ENCODE measurements at places on chromosomes 12 and 14. TPM values are rescaled to one million over a fixed set of nuclear protein-coding genes. Genes with fewer than 3 reads are reported as not detected.
A peak's percentile ranks its signal among the peaks of the same experiment; 100 is the strongest.

The MYBPC1 gene
- total RNA-seq = not detected

DNA sequence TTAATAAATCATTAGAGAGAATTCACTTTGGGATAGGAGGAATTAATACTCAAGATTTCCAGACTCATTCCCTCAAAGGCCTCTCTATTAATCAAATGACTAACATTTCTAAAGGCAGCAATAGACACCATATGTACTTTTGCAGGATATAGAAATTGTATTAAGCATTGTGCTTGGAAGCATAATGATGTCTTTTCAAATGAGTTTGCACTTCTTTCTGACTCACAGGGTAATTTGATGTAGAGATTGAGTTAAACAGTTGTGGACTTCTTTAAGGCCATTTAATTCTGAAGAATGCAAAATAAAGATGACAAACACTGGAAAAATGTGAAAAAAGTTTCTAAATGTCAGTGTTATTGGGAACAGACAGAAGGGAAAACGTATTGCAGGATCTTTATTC lies 63.4 kb upstream of the CSRP2 start:
- no peak for DNase-seq

DNA sequence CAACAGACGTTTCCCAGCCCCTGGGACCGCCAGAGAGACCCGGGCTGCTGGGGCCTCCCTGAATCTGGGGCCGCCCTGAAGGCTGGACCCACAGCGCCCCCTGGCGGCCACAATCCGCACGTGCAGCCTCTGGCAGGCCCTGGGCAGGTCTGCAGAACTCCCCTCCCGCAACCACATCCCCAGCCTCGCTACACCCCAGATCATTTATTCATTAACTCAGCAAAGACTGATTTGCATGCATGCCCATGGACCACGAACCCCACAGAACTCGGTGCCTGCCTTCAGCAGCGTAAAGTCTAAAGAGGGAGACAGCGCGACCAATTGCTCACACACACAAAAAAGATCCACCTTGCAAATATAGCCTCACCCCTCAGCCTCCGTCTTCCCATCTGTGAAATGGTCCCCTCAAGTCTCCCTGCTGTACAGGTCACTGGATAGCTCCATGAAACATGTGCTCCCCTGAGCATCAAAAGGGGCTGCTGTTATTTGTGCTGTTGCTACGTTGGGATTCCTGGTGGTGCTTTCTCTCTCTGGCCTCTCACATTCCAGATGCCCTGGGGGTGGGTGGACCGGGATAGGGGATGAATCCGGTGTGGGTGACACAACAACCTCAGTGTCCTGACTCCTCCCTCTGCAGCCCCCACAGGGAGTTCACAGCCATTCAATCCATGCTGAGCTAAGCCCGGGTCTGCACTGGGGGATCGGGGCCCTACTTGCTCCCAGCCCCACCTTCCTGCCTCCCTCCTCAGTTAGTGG lies 96.4 kb downstream of the SCARB1 start:
- DNase-seq = peak; percentile 86

The GARIN6 gene
- total RNA-seq = not detected

- no peak for DNase-seq
Measured at GRCh38 chr12:10130042-10130441, at the start of gene CLEC7A. Gene CLEC7A, minus strand, starts transcription at chr12:10130199. Its CDS starts 117 bp downstream, at chr12:10130082.

DNA sequence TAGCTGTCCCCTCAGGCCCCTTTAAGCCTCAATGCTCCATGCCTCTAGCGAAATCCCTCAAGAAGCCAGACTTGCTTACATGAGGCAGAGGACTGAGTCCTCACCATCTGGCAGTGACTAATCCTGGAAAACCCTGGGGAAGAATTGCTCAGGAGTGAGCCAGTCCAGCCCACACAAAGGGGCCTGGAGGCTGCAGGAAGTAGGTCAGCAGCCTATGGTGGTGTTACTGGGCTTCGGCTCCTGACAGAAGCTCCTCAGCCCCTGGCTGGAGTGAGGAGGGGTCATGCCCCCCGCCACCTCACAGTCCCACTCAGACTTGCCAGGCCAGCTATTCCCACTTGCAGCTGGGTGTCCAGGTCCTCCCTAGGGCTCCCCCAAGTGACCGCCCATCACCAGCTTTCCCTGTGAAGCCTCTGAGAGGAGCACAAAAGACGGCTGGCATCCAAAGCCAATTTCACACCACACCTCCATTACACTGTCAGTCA lies 250.5 kb downstream of the DPF3 start:
- DNase-seq = no peak

DNA sequence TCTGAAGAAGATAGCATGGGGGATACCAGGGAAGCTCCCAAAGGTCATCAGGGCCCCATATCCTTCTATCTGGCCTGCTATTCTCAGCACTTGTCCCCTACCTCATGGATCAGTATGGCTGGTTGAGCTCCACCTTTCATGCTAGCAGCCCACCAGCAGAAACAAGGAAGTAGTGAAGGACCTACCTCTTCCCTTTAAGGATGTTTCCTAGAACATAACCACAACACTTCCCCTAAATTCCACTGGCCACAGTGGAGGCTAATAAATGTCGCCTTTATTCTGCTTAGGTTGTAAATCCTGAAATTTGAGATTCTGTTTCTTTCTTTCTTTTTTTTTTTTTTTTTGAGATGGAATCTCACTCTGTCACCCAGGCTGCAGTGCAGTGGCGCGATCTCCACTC lies 128.6 kb upstream of the PARP11 start:
- no peak for DNase-seq

- DNase-seq = no peak
Measured at GRCh38 chr14:58639198-58639565, 1.4 kb downstream of the DACT1 start.

The KCNC2 gene
- total RNA-seq = not detected

The SMCO3 gene
- 1.3 TPM for total RNA-seq

- DNase-seq = no peak
Measured at GRCh38 chr14:29709490-29709889, 218.2 kb downstream of the PRKD1 start.

The RPL10L gene
- total RNA-seq = not detected

DNA sequence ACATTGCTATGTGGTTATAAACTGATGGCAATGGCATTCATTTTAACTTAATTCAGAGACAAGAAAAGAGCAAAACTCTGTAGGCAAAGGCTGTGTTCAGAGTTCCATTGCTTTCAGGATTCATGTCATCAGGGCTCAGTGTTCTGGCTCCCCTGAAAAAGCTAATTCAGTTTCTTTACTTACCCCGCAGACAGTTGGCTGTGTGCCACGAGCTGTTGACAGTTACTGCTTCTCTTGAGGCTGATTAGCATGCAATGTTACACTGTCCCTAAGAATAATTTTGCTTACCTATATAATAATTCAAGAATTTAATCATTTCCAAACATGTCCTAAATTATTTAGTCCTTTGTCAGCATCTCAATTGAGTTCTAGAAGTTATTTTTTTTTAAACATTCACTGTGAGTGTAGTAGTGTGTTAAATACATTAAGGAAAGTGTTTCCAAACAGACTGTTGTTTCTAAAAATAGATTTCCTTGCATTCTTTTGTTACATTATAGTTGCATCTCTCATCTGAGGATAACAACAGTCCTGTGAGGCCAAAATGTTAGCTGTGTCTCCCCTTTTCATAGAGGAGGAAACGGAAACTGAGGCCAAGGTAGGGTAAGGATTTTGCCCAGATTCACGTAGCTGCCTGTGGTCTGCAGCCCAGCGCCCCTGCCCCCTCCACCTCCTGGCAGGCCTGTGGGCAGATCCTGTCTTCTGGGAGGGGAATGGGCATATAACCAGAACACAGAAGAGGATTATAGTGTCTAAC lies 98.6 kb downstream of the PELI2 start:
- peak; percentile 84 for DNase-seq

The CBLN3 gene
- total RNA-seq = 4.9 TPM

DNA sequence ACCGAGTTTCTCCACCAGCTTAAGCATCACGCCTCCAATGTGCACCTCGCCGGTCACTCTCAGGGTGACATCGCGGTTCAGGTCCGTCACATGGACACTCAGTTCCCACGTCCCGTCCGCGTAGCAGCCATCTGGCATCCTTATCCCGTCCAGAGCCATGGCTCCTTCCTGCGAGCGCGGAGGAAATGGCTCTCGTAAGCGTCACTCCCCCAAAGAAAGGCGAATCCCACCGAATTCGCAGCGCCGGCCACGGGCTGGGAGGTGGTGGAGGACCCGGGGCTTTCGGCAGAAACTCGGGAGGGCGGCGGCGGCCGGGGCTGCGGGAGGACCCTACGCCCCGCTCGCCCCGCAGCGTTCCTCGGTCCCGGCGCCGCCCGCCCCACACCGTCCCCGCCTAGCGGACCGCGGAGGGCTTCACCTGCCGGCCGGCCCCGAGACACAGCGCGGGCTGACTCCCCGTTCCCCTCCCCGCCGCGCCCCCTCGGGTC lies 396 bp downstream of the FERMT2 start:
- DNase-seq = peak; percentile 77

The GUCY2C gene
- not detected for total RNA-seq

GRCh38 chr14:80354860-80355581 lies 143.7 kb upstream of the DIO2 start:
- DNase-seq = no peak

DNA sequence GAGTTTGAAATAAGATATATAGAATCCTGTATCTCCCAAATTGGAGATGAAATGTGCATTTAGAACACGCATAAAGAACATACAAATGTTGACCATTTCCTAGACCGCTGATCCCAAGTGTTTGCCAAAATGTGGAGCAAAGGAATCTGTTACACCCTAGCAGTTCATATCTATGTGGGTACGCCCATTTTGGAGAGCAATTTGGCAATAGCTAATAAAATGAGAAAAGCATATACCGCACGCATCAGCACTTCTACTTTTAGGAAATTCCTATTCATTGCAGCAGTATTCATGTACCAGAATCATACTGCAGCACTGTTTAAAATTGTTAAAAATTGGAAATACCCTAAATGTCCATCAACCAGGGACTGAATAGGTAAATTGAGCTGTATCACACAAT lies 937.8 kb downstream of the BCL11B start:
- DNase-seq = no peak

The ARMH4 gene
- total RNA-seq = 14.2 TPM

The IFNG-AS1 gene
- 0.31 TPM for total RNA-seq

DNA sequence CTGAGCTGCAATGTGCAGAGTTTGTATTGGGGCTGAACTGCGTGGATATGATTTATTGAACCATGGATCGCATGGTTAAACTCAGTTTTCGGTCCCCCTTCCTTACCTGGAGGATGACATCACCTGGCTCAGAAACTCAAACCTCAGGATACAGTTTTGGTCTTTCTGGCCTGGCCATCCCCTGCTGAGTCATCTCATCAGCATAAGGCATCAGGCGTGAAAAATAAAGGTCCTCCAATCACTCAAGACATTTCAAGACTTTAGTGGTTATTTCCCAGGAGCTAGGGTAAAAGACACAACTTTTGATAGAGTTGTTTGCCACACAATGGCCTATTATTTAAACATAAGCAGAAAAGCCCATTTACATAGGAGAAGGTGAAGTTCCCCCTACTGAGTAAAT lies 631.1 kb upstream of the TMEM132C start:
- DNase-seq = no peak

DNA sequence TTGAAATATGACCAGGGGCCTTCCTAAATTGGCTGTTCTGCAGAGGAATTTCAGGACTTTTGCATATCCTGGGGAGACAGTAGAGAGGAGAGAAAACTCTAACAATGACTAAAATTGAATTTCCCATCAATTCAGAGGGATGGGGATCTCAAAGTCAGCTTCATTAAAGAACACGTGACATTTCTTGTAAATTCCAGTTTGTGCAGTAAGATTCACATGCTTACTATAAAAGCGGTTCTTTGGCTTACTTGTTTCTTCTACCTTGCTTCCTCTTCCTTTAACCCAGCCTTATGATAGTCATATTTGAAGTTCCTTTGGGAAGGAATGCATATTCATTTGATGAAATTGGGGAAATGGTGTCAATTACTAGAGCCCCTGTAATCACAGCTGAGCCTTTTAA lies 143.7 kb upstream of the GZMB start:
- DNase-seq = no peak

DNA sequence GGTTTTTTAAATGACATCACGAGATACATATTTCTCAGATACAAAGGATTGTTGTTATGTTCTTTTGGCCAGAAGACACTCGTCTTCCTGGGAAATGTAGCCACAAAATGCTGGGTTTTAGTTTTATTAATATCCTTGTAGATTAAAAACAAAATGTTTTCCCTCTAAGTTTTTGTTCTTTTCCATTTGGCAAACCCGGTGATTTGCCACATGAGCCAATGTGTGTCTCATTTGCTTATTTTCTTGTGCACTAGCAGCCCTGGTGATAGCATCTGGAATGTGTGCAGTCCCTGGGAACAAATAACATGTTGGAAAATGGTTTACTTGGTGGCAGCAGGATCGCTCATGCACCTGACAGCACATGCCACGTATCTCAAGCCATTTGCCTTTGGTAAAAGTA lies 61.0 kb downstream of the HMGA2 start:
- DNase-seq = no peak

The TMEM229B gene
- total RNA-seq = 4.5 TPM

The DACT1 gene
- total RNA-seq = 4.5 TPM

The KRT1 gene
- 0.82 TPM for total RNA-seq

The PRICKLE1 gene
- total RNA-seq = 60.1 TPM

The KLRD1 gene
- total RNA-seq = 4.9 TPM

The INHBC gene
- total RNA-seq = not detected

The KCNJ8 gene
- 16.1 TPM for total RNA-seq

- DNase-seq = no peak
Measured at GRCh38 chr12:68483592-68484383, 126.9 kb upstream of the RAP1B start.

The KITLG gene
- total RNA-seq = 142 TPM

The P2RX2 gene
- 0.25 TPM for total RNA-seq

The TMEM63C gene
- 0.48 TPM for total RNA-seq

Measured in lung (tissue), 17 donors.